ENCODE measurements at places on chromosomes 12 and 14. TPM values are rescaled to one million over a fixed set of nuclear protein-coding genes. Genes with fewer than 3 reads are reported as not detected.

- no peaks in the 10 kb centered on the region for H3K36me3 ChIP-seq
- DNase-seq: no peak
- no peaks in the 10 kb centered on the region for H3K27me3 ChIP-seq
- H3K4me1 ChIP-seq: no peaks in the 10 kb centered on the region
- no peak overlapping the region for H3K4me3 ChIP-seq
Measured at GRCh38 chr12:118650586-118650960, 274.2 kb downstream of the SUDS3 start.

GRCh38 chr14:73339846-73340595, 102.7 kb downstream of the PAPLN start:
- no peak overlapping the region for H3K27ac ChIP-seq
- H3K27me3 ChIP-seq: no peaks in the 10 kb centered on the region
- peaks cover 1% of the 10 kb centered on the region for H3K36me3 ChIP-seq

DNA sequence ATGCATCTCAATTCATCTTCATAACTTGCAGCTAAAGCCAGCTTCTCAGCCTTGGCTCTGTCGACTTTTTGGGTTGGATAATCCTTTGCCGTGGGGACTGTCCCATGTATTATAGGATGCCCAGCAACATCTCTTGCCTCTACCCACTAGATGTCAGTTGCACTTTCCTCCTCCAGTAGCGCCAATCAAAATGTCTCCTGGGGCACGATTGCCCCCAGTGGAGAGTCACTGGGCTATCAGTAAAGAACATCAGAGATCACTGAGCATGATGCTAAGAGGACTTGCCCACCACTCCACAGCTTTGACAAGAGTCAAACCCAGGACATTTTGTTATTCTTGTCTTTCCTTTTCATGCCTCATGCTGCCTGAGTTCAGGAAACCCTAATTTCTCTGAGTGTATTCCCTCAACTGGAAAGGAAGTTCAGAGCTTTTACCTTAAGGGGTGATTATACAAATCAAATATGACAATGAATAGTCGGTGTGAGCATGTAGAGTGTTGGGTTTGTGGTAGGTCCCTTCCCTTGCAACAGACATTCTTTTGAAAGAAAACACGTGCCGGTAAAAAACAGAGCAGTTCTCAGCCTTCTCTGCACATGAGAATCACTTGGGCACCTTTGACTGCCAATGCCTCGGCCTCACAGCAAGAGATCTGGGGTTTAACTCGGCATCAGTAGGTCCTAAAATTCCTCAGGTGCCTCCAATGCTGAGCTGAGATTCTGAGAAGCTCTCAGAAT, 980.6 kb downstream of the VRK1 start:
- DNase-seq: no peak
- H3K36me3 ChIP-seq: no peaks in the 10 kb centered on the region
- H3K27me3 ChIP-seq: no peaks in the 10 kb centered on the region
- H3K4me3 ChIP-seq: no peak overlapping the region
- H3K4me1 ChIP-seq: no peaks in the 10 kb centered on the region

The ETFRF1 gene
- total RNA-seq: 17.9 TPM

DNA sequence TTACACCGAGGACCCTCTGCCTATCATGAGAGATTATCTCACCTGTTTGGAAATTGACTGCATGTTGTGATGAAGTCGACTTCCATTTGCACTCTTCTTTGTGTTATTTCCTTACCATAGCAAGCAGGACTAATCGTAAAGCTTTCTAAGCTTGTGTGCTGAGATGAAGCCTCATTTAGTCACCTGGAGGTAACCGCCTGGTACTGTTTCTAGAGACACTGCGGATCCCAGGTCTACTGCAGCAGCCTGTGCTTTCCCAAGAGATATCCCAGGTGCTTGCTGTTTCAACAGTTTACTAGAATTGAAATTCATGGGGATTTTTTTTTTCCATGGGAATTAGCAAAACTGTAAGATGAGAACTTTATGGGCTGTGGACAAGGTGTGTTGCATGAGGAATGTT, 131.8 kb downstream of the PTPRR start:
- H3K27me3 ChIP-seq: peaks cover 30% of the 10 kb centered on the region
- no peaks in the 10 kb centered on the region for H3K4me1 ChIP-seq
- H3K27ac ChIP-seq: no peak overlapping the region
- H3K36me3 ChIP-seq: no peaks in the 10 kb centered on the region
- H3K4me3 ChIP-seq: no peak overlapping the region

- no peaks in the 10 kb centered on the region for H3K36me3 ChIP-seq
- H3K27ac ChIP-seq: no peak overlapping the region
- H3K27me3 ChIP-seq: peaks cover 26% of the 10 kb centered on the region
- no peaks in the 10 kb centered on the region for H3K4me1 ChIP-seq
Measured at GRCh38 chr12:77767756-77768343, 62.8 kb upstream of the NAV3 start.

DNA sequence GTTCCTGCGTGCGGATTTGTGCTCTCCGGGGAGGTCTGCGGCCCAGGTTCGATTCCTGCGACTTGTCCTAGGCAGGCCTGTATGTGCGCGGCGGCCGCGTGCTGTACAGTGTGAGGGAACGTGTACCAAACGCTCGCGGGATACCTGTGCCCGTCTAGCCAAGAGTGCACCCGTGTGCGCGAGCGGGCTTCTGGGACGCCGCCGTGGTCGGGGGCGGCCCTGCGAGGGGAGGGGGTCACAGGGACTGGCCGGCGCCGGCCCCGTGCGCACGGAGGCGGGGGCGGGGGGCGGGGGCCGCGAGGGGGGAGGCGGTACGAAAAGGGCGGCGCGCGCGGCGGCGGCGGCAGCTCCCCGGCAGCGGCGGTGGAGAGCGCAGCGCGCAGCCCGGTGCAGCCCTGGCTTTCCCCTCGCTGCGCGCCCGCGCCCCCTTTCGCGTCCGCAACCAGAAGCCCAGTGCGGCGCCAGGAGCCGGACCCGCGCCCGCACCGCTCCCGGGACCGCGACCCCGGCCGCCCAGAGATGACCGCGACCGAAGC, at the start of gene DLK1:
DLK1 (plus strand) TSS at position 343 of the 536 bp plus-strand sequence; CDS start at position 520, 177 bp downstream.
- DNase-seq: no peak
- peaks cover 73% of the 10 kb centered on the region for H3K27me3 ChIP-seq
- no peaks in the 10 kb centered on the region for H3K4me1 ChIP-seq

DNA sequence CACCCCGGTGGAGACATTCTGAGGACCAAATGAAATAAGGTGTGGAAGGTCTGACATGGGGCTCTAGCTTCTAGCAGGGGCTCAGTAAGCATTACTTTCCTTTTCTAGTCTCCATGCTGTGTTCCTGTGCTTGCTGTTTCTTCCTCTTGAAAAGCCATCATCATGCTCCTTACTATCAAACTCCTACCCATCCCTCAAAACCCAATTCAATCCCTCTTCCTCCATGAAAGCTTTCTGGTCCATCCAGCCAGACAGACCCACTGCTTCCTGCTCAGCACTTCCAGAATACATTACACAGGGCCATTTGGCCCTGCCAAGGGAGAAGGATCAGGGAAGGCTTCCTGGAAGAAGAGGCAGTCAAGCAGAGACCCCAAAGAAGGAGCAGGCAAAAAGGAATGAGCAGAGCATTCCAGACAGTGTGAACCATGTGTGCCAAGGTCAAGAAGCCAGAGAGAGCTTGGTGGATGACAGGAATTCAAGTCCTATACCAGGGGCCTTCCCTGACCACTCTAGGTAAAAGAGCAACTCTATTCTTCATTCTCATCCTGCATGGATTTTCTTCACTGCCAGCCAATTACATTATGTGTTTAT, 59.5 kb downstream of the NUAK1 start:
- no peak for DNase-seq
- H3K4me3 ChIP-seq: no peak overlapping the region
- H3K27ac ChIP-seq: peak overlapping the region; percentile 96
- peaks cover 75% of the 10 kb centered on the region for H3K4me1 ChIP-seq
- no peaks in the 10 kb centered on the region for H3K27me3 ChIP-seq

- no peak overlapping the region for H3K27ac ChIP-seq
- no peaks in the 10 kb centered on the region for H3K27me3 ChIP-seq
- peaks cover 10% of the 10 kb centered on the region for H3K4me1 ChIP-seq
- no peaks in the 10 kb centered on the region for H3K36me3 ChIP-seq
- no peak overlapping the region for H3K4me3 ChIP-seq
Measured at GRCh38 chr12:67789266-67789665, 140.7 kb downstream of the DYRK2 start.

DNA sequence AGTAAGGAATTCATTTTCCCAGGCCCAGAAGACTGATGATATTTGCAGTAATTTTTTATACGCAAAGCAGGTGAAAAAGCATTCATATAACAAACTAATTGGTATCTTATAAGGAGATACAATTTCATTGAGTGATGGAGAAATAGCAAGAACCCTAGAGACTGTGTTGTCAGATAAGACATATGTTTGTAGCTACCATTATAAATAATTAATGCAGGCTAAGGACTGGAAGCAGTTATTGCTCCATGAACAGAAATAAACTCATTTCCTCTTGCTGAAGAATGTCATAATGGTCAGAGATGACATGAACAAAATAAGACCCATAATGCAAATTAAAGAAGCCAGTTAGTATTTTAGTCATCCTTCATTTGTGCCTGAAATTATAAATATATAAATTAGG, 1.5 kb downstream of the OR6C2 start:
- H3K27ac ChIP-seq: no peak overlapping the region
- no peaks in the 10 kb centered on the region for H3K4me1 ChIP-seq
- H3K27me3 ChIP-seq: peaks cover 3% of the 10 kb centered on the region
- no peak overlapping the region for H3K4me3 ChIP-seq
- H3K36me3 ChIP-seq: no peaks in the 10 kb centered on the region

The NDRG2 gene
- total RNA-seq: 8.0 TPM

DNA sequence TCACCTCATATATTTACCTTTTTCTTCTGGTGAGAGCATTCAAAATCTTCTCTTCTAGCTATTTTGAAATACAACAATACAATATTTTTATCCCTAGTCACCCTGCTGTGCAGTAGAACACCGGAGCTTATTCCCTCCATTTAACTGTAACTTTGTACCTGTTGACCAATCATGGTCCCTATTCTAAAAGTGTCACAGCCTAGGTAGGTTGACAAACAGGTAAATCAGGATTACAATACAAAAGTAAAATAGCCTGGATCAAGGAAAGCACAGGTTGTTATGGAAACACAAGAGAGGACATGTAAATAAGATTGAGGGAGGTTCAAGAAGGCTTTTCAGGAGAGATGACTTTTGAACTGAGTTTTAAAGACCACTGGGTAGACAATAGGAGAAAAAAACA, 670.9 kb downstream of the DIO2 start:
- H3K4me1 ChIP-seq: peaks cover 21% of the 10 kb centered on the region
- H3K4me3 ChIP-seq: no peak overlapping the region
- no peaks in the 10 kb centered on the region for H3K36me3 ChIP-seq
- no peaks in the 10 kb centered on the region for H3K27me3 ChIP-seq

DNA sequence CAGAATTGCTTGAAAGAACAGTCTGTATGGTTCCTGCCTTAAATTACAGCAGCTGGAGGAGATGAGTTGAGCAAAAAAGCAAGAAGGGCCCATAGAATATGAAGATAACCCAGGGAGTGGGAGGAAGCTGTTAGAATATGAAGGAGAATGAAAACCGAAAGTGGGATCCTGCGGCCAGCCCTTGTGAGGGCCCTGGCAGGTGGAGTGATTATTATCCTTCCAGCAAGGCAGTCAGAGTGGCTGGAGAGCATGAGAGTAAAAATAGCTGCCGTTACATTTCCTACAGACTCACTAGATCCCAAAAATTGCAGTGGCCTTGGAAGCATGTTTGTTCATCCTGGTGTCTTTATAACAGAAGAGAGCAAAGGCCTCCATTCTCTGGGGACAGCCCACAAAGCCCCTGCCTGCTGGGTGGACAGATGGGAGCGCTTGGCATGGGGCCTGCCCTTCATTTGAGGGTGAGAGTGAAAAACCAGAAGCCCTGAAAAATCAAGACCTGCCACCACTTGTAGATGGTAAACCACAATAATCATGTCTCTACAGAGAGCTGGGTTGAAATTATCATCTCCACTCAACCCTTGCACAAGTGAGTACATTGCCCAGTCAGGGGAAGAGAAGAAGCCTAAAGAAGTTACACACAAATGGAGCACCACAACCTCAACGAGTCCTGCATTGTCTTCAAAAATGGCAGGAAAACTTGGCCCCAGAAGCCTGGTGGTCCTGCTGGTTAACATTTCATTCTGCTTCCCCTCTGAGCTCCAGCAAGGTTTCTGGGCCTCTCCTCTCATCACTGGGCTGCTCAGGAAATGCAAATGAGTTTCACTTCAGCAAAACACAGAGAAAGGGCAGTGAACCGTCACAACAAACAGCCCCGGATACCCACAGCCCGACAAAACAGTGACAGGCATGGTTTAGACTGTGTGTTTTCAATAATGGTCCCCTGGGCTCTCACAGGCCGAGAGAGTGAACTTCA, 20.5 kb downstream of the ZDHHC22 start:
- peaks cover 17% of the 10 kb centered on the region for H3K27me3 ChIP-seq
- H3K4me1 ChIP-seq: peaks cover 7% of the 10 kb centered on the region
- peaks cover 9% of the 10 kb centered on the region for H3K36me3 ChIP-seq
- H3K27ac ChIP-seq: no peak overlapping the region
- no peak for DNase-seq
- H3K4me3 ChIP-seq: no peak overlapping the region

GRCh38 chr14:20623798-20624197, 17.7 kb downstream of the OR6S1 start:
- H3K27me3 ChIP-seq: peaks cover 35% of the 10 kb centered on the region
- peaks cover 2% of the 10 kb centered on the region for H3K36me3 ChIP-seq
- DNase-seq: no peak
- H3K4me3 ChIP-seq: peak overlapping the region; percentile 73
- H3K4me1 ChIP-seq: peaks cover 38% of the 10 kb centered on the region

GRCh38 chr12:42299392-42300308, 26.2 kb downstream of the ZCRB1 start:
- no peaks in the 10 kb centered on the region for H3K4me1 ChIP-seq
- DNase-seq: no peak
- H3K27me3 ChIP-seq: peaks cover 3% of the 10 kb centered on the region
- no peak overlapping the region for H3K27ac ChIP-seq
- no peaks in the 10 kb centered on the region for H3K36me3 ChIP-seq

- no peak overlapping the region for H3K27ac ChIP-seq
- H3K36me3 ChIP-seq: no peaks in the 10 kb centered on the region
- no peak overlapping the region for H3K4me3 ChIP-seq
- no peaks in the 10 kb centered on the region for H3K27me3 ChIP-seq
- peak; percentile 79 for DNase-seq
Measured at GRCh38 chr14:99124482-99125105, 147.4 kb downstream of the BCL11B start.

- H3K4me1 ChIP-seq: no peaks in the 10 kb centered on the region
- DNase-seq: no peak
- no peak overlapping the region for H3K4me3 ChIP-seq
- H3K27ac ChIP-seq: no peak overlapping the region
- H3K36me3 ChIP-seq: no peaks in the 10 kb centered on the region
Measured at GRCh38 chr12:29831173-29831572, 47.4 kb upstream of the TMTC1 start.

GRCh38 chr12:61291647-61292046, 968.6 kb upstream of the USP15 start:
- no peak overlapping the region for H3K27ac ChIP-seq
- no peaks in the 10 kb centered on the region for H3K4me1 ChIP-seq
- H3K4me3 ChIP-seq: no peak overlapping the region
- DNase-seq: no peak

- no peaks in the 10 kb centered on the region for H3K27me3 ChIP-seq
- H3K36me3 ChIP-seq: peaks cover 9% of the 10 kb centered on the region
- no peak overlapping the region for H3K27ac ChIP-seq
- DNase-seq: no peak
- H3K4me1 ChIP-seq: peaks cover 15% of the 10 kb centered on the region
- H3K4me3 ChIP-seq: no peak overlapping the region
Measured at GRCh38 chr12:29547151-29547632, 49.7 kb upstream of the OVCH1 start.

The RNF212B gene
- not detected for total RNA-seq

The TSPAN19 gene
- total RNA-seq: not detected

The UBE2N gene
- 70.6 TPM for total RNA-seq

Measured in osteocyte (in vitro differentiated cells).